ENCODE measurements at places on chromosomes 4 and X.

- peak; percentile 86 for DNase-seq
Measured at GRCh38 chrX:69060631-69061408, 104.4 kb downstream of the PJA1 start.

DNA sequence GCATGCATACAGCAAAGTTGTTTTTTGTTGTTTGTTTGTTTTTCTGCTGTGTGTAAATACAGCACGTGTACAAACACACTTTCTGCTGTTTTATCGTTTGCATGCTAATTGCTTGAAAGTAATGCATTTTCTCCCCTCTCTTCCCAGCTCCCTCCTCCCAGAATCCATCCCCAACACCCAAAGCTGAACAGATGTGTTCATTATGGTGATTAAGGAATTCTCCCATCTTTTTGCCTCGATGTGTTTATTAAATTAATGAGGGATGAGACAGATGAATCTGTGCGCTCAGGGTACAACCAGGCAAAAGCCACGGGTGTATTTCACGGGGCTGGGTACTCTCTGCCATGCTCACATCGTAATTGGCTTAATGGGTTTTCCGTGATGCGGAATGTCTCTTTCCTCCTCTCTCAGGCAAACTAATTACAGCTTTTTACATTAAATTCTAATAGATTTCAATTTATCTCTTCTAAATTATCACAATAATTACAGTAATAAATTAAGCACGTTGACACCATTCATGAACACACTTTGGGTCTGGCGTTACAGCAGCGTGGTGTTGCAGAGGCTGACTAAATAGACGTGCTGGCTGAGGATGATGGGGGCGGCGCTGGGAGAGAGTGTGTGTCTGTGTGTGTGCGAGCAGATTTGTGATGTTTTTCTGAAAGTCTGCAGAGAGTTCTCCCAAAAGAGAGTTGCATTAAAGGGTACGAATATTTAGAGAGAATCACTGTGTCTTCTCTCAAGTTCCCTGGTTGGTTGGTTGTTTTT is 117.7 kb downstream of the CRLF2 start:
- no peak for DNase-seq

- no peak for DNase-seq
Measured at GRCh38 chr4:53647547-53647946, 56.3 kb upstream of the LNX1 start.

DNA sequence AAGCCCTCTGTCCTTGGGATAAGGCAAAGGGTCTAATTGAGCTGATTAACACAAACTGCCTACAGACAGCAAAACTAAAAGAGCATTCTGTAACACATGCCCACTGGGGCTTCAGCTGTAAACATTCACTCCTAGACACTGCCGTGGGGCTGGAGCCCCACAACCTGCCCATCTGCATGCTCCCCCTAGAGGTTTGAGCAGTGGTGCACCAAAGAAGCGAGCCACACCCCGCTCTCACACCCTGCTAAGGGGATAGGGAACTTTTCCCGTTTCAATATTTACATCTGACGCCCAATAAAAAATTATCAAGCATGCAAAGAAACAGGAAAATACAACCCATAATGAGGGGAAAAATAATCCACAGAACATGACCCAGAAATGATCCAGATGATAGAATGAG is 46.9 kb upstream of the HSD17B10 start:
- peak; percentile 37 for DNase-seq

GRCh38 chrX:46759645-46759974 is 692 bp upstream of the SLC9A7 start:
- DNase-seq: no peak

GRCh38 chr4:85445050-85445639 is 29.8 kb upstream of the ARHGAP24 start:
- DNase-seq: no peak

DNA sequence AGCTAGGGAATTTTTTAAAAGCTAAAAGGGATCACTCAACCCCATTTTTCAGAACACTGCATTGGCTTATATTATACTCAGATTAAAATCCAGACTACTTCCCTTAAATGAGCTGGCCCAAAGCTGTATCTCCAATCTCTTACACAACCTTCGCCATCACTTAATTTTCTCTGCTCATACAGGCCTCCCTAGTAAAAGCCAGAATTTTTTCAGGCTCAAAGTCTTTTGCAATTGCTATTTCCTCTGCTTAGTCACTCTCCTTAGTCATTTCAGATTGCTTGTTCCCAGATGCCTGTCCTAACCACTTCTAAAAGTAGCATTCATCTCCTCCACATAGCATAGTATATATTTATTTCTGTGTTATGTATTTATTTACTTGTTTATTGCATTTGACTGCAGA is 1587.9 kb upstream of the ADGRL3 start:
- no peak for DNase-seq

- DNase-seq: peak; percentile 83
Measured at GRCh38 chrX:116961872-116962582, 499.3 kb upstream of the CT83 start.

DNA sequence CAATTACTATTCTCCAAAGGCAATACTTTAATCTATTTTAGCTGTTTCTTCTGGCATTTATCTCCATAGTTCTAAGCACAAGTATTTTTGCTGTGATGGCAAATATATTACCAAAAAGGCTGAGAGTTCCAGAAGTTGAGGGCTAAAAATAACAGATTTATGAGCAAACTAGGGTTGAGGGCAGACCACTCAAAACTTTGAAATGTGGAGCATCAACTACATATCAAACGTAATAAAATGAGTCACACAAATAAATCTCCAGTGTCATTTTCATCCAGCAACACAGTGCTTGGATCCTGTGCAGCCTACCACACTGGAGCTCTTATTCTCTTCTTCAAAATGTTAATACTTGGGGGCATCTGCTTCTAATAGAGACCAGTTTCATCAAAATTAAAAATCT is 163.9 kb downstream of the HS3ST1 start:
- no peak for DNase-seq

DNA sequence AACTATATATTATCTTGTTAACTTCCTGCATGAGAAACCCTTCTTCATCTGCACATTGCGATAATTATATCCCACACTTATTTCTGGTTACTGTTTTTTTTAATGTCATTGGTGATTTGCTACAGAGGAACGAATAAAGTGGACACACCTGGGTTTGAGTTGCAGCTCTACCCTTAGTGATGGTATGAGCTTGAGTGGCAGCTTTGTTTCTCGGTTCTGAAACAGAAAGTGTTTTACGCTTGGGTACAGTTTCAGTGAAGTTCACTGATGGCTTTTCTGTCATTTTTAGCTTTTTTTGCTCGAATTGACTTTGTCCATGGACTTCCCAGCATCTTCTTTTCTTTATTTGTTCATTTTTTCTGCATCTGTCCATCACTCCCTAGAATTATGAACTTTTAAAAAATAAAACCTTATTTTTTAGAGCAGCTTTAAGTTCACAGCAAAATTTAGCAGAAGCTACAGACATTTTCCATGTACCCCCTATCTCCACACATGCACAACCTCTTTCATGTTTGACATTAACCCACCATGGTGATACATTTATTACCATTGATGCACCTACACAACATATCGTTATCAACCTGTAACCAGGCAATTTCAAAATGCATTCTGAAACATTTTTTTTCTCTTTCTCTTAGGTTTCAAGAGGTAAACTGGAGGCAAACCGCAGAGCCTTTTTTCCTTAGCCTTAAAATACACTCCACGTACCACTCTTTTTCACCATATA is 1041.6 kb upstream of the PRKX start:
- no peak for DNase-seq

DNA sequence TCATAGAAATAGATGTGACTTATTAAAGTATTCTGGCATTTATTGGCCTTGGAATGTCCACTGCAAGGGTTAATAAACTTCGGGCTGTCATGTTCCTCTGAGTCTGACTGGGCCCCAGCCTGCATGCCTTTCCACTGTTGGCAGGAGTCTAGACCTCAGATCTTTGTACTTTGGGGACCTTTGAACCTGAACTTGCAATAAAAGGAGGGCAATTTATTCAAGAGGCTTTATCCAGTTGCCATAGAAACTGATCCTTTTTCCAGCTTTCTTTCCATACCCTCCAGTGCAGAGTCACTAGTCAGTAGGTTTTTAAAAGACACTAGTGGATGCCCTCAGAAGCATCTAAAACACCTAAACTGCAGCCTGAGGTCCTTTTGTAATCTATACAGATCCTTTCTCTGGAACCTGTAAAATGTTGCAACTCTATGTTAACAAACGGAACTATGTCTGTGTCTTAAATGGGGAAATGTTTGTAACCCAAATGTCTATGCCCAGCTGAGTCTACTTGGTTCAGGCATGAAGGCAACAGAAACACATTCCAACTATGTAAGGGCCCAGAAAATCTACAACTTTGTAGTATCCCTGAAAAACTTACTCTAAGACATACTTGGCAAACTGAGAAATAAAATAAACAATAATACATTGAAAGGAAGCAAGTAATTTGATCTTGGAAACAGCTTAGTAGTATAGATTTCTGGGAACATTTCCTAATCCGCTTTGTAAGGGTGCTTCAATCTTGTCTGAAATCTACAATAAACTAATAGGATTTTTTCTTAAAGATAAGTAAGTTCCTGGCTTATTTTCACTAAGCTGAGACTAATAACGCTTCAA is 41.5 kb downstream of the SOWAHB start:
- no peak for DNase-seq

GRCh38 chr4:119314356-119314755 is 7.6 kb downstream of the FABP2 start:
- peak; percentile 19 for DNase-seq

DNA sequence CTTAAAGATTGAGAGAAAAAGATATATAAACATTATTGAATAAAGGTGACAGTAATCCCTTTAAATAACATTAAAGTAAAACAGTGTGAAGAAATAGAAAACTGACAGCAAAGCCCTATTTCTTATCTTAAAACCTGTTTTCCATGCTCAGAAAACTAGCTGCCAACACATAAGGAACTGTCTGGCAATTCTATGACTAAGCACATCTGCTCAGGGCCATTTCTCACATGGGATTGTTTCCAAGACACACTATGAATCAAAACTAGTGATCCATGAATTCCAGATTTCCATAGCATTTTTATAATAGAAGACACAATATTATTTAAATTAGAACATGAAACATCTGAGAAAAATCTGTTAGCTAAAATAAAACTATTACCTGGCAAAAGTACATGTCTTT is 113.4 kb downstream of the SCLT1 start:
- DNase-seq: no peak

DNA sequence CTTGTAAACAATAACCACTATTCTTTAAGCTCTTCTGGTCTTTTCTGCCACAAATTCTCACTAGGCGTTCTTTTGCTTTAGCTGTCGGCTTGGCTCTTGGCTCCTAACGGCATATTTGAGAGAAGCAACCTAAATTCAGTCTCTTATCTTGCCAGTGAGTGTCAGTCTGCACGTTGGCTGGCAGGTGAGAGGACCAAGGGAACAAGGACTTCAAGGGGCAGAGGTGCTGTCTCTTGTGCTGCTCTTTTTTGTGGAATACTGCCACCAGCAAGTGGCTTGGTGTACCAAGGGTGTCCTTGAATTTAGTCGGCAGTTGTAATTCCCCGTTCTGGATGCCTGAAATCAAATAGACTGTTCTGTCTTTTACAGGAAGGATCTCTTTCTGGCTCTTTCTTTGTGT is 77.8 kb upstream of the SLC4A4 start:
- no peak for DNase-seq

DNA sequence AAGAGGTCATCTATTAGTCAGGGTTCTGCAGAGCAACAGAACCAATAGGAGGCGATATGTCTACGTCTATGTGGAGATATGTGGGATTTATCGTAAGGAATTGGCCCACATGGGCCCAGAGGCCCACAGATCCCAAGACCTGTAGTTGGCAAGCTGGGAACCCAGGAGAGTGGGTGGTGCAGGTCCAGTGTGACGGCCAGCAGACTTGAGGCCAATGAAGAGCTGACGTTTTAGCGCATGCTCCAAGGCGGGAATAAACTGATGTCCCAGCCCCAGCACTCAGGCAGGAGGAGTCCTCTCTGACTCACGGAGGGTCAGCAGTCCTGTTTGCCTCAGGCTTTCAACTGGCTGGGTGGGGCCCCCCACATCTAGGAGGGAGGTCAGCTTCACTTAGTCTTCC is 21.3 kb downstream of the SPACA5 start:
- DNase-seq: no peak

GRCh38 chr4:24932515-24933225 is 19.8 kb upstream of the CCDC149 start:
- no peak for DNase-seq

GRCh38 chr4:57544811-57545654 is 434.8 kb upstream of the IGFBP7 start:
- no peak for DNase-seq

- DNase-seq: no peak
Measured at GRCh38 chrX:45619290-45619689, 418.6 kb upstream of the DIPK2B start.

GRCh38 chr4:632926-633325 is 7.6 kb downstream of the PDE6B start:
- DNase-seq: no peak

DNA sequence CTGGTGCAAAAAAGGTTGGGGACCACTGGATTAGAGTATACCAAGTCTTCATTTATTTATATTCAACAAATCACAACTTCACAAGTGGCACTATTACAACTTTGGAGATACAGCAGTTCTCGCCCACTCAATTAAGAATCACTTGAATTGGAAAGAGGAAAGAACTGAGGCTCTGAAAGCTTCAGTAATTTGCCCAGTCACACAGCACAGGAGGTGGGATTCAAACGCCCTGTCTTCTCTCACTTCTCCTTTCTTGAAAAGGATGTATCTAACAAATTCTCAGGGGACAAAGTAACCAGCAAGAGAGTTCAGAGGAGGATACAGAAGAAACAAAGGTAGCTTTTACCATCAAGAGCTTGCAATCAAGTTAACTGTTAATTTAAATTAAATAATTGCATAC is 12.4 kb downstream of the SMIM14 start:
- no peak for DNase-seq

GRCh38 chrX:148542481-148543255 is 42.3 kb downstream of the AFF2 start:
- DNase-seq: no peak

GRCh38 chr4:176048631-176049030 is 17.0 kb upstream of the WDR17 start:
- no peak for DNase-seq

DNA sequence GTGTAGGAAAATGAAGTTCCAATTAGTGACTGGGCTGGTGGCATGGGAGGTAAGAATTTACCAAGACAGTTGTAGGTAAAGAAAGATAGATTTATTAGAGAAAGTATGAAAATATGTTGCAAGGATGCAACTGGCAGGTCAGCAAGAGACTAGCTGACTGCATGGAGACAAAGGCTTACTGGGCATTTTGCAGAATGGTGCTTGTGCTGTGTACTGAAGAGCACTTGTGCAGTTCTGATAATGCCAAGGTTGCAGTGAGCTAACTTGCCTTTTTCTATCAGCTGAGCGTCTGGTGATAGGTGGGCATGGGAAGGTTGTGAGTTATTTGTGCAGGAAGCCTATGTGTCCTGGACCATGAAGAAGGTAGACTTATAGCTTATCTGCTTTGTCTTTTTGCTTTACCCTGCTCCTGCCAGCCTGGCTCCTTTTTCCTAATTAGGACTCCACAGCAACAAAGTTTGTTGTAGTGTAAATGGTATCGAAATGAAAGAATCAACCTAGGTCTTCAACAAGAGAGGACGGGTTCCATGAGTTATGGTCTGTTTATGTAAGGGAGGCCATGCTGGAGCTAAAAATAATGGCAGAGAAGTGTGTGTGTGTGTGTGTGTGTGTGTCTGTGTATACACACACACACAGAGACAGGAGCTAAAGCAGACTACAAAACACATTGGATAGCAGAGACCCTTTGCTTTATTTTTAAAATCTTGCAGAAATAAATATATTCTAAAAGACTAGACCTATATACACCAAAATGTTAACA is 15.0 kb downstream of the BST1 start:
- DNase-seq: no peak

- no peak for DNase-seq
Measured at GRCh38 chr4:1446502-1447386, 40.5 kb upstream of the NKX1-1 start.

All from ELF-1 (cell line).